Stimulated activated CD8-positive, alpha-beta memory T cell treated with anti-CD3 and anti-CD28 coated beads, Interleukin-15, amount 100 ng/mL, for 24 hours (primary cell): ENCODE measurements at places on chromosomes 7 and 10.

DNA sequence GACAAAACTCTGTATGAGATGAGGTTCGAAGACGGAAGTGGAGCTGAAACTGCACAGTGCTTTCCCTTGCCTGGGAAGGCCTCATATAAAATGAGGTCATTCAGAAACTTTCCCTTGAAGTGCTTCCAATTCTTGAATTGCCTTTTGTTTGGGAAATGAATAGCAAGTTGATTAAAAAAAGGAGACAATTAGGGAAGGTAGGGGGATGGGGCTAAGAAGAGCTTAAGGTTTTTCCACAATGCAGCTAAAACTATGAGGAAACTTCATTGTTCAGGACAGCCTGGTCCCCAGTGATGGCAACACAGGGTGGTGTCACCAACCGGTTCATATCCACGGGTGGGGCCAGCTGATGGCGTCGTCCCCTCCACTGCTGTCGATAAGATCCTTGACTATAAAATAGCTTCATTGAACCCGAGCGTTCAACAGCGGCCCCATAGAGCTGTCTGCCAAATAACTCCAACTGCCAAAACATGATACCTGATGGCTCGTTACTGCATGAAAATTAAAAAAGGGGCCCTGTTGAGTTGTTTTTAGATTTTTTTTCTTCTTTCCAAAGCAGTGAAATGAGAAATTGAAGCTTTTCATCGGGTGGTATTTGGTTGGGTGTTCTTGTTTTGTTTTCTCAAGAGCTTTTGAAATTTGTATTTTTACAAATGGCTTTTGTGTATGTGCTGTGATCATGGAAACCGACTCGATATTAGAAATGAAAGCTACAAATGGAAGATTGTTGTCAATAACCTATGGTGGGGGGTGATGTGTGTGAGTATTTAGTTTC is 2.8 kb upstream of the CELF2 start:
- DNase-seq, result no peak

GRCh38 chr10:84118395-84119006 is 20.8 kb upstream of the GHITM start:
- DNase-seq, result no peak

DNA sequence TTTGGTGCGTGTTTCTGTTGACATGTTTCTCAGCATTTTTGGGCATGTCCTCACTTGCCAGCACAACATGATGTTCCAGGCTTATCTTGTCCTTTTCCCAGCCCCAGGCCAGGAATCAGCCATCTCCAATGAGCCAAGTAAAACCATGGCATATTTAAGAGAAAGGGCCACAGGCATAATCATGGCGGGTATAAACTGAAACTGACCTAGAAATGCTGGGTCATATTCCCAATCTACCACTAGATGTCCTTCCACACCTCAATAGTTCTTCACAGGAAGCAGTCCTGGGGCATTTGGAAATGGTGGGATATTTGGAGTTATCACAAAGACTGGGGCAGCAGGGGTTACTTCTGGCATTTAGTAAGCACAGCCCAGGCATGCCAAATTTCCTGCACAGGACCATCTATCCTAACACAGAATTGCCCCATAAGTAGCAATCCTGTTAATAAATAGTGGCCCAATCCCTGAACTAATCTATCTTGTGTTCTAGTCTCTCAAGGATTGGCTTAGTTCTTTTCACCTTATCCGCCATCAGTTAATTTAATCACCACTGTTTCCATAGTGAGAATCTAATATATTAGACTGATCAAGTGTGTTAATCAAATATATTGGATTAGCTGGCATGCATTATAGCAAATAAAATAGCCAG is 101.6 kb downstream of the NPSR1 start:
- DNase-seq, result no peak

GRCh38 chr10:79103129-79103528 is 34.4 kb downstream of the ZMIZ1 start:
- no peak for DNase-seq

- DNase-seq, result no peak
These were observed 1.3 kb downstream of the TBC1D12 start for GRCh38 chr10:94403380-94404213.

GRCh38 chr7:3754493-3755341 is 453.7 kb downstream of the SDK1 start:
- DNase-seq, result no peak

DNA sequence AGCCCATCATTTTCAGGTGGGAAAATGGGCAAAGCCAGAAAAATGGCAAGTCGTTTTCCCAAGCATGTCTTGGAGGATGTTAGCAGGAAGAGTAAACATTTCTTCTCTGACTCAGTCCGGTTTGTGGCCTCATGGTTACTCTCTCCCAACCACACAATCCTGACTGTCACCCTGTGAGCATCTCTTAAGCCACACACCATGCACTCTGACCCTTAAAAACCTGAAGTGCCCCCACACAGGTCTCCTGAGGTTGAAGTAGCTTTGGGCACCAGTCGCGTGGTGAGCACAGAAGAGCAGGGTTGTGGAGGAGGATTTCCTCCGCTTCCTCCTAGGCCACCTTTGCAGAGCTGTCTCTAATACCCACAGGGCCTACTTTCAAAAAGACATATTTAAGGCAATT is 387.3 kb upstream of the NPVF start:
- no peak for DNase-seq

GRCh38 chr10:78620985-78621799 is 447.6 kb upstream of the ZMIZ1 start:
- DNase-seq, result no peak

DNA sequence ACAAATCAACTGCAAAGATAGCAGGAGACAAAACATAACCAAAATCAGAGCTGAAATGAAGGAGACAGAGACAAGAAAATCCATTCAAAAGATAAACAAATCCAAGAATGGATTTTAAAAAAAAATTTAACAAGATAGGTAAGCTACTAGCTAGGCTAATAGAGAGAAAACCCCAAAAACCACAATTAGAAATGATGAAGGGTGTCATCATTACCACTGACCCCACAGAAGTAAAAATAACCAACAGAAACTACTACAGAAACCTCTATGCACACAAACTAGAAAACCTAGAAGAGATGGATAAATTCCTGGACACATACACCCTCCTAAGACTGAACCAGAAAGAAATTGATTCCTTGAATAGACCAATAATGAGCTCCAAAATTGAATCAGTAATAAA is 117.6 kb downstream of the DNAJC1 start:
- DNase-seq, result no peak

DNA sequence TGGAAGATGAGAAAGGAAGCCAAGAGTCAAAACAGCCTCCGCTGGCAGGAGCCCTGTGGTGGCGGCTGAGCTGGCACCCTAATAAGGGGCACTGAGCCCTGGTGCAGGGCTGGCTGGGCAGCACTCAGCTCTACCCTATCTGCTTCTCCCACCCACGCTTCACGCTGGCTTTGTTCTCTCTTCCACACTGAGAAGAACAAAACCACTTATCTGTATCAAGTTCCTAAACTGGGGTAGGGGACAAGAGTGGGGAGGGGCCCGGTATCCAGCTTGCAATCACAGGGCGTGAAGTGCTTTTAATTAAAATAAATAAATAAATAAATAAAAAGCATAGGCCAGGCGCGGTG is 52.1 kb downstream of the FAM53B start:
- no peak for DNase-seq

DNA sequence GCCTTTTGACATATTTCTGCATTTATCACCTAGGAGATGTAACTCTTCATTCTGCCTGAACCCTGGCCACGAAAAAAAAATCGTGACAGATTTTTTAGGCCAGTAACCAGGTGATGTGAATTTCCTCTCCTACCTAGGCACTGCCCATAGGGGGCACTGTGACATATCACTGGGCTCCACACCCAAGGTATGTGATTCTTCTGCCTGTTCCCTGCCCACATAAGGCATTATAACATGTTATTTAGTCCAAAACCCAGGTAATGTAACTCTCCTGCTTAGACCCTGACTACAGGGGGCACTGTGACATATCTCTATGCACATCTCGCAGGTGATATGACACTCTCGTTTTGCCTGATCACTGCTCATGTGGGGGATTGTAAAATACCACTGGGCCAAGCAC is 29.5 kb upstream of the ZNF107 start:
- DNase-seq, result no peak

DNA sequence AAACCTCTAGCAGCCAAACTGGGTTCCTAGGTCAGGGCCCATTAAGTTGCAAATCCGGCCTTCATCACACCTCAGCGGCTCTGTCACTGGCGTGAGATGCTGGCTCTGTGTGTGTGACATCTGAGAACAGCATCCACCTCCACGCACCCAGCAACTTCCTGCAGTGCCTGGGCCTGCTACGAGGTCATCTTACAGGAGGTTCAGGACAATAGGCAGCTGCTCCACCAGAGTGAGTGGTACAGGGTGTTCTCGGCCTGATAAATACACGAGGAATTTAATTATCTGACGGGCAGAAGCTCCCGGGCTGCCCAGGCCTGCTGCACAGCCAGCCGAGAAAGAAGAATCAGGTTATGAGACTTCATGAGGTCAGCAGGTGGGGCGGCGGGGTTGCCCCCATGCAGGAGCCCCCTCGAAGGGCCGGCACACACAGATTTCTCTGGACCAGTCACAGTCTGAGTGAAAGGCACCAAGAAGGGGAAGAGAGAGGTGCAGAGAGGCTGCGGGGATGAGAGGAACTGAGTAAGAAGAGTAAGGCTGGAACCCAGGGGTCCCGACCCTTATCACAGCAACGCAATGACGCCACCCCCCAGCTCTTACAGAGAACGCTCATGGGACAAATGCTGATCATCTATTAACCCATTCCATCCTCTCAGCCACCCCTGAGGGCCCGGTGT is 49.3 kb downstream of the CALML3 start:
- DNase-seq, result no peak

- DNase-seq, result no peak
These were observed 1.8 kb upstream of the SP8 start for GRCh38 chr7:20788420-20788990.

DNA sequence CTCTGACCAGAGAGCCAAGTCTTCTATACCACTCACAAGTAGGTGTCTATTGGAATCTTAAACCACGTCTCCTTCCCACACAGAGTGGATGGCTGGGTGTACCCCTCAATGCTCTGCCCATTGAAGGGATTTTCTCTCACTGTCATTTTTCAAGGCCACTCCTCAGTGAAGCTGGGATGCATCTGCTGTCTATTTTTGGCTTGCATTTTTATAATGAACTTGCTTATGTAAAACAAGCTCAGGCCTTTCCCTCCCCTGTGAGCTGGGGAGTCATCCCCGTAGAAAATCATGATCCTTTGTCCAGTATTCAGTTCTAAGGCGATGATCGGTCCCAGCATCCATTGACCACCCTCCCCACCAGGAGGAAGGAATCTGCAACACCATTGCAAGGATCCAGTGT is 9.8 kb upstream of the RBM17 start:
- no peak for DNase-seq

- no peak for DNase-seq
These were observed 44.4 kb downstream of the SCD start for GRCh38 chr10:100391163-100392002.

- DNase-seq, result no peak
These were observed 72.1 kb upstream of the LYZL2 start for GRCh38 chr10:30701451-30702173.

GRCh38 chr10:60050366-60050765 is 144.0 kb upstream of the CCDC6 start:
- no peak for DNase-seq

GRCh38 chr10:62643606-62644587 is 160.6 kb upstream of the ADO start:
- no peak for DNase-seq

DNA sequence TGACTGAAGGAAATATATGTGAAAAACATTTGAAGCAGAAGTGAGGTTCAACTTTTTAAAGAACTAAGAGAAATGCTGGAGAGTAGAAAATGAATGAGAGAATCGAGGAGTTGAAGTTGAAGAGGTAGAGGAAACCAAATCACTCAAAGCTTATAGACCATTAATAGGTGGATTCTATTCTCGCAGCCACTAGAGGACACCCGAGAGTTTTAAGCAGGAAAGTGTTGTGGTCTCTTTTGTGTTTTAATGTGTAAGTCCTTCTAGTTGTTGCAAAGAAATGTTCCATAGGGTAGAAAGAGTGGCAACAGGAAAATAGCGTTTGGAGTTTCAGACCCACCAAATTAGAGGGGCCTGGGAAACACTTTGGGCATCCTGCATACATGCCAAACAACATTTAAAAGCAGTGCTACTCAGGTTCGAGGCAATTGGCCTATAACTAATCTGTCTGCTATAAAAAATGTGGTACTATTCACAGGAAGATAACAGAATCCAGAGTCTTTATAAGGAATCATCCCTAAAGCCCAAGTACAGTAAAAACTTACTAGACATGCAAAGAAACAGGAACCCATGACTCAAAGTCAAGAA is 75.3 kb upstream of the TAS2R16 start:
- DNase-seq, result no peak

DNA sequence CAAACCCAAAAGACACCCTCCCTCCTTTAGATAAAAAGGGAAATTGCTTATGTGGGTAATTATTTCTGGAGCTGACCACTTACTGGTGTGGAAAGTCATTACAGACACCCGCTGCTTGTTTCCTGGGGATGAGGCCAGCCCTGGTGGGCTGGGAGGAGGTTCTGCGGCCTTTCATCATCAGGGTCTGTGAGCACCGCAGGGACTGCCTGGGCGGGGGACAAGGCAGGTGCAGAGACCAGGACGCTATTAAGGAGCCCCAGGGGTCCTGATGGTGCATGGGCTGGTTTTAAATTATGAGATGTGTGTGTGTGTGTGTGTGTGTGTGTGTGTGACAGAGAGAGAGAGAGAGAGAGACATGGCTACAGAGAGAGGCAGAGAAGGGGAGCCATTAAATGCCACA is 171.2 kb downstream of the DNAJB6 start:
- no peak for DNase-seq

DNA sequence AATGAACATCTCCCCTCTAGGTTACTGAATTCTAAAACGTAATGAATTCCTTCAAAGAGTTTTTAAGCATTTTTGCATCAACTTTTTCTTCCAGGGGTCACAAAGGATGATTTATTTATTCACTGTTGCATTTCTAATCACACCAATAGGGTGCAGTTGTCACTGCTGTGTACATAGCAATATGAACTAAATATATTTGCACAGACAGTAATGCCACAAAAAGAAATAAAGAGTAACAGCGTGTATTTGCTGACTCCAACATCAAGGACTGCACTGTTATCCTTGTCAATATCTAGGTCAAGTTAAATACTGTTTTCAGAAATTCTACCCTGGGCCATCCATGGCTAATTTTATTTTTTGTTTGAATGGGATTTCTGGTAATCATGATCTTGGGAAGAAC is 138.0 kb downstream of the FRMD4A start:
- DNase-seq, result no peak

- DNase-seq, result no peak
These were observed 142.5 kb upstream of the PPP2R2D start for GRCh38 chr10:131758062-131758938.

GRCh38 chr10:77836299-77836820 is 90.2 kb downstream of the DLG5 start:
- DNase-seq, result no peak

GRCh38 chr10:130999376-131000202 is 311.9 kb downstream of the TCERG1L start:
- DNase-seq, result no peak

DNA sequence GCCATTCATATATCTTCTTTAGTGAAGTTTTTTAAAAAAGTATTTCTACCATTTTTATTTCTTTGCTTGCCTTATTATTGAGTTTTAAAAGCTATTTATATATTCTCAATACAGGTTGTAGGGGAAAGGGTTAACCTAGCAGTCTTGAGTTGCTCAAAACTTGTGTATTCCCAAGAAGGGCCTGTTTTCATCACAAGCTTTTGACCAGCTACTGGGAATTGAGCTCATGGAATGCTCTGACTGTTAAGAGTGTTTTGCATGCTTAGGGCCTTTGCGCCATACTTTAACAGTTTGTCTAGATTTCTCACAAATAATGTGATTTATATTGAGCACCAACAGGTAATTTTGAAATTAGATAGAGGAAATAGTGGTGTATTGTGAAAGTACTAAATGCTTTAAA is 72.0 kb upstream of the CALCR start:
- DNase-seq, result no peak
